ENCODE measurements at places on chromosomes 13 and 19.
A peak's percentile ranks its signal among the peaks of the same experiment; 100 is the strongest.

GRCh38 chr13:24660023-24660741 lies 20.0 kb upstream of the ATP12A start:
- no peak for DNase-seq

GRCh38 chr19:51398096-51398704 lies 7.8 kb upstream of the C19orf84 start:
- DNase-seq, result no peak

GRCh38 chr19:39402346-39403300 lies 4.0 kb upstream of the ZFP36 start:
- peak; percentile 83 for DNase-seq

DNA sequence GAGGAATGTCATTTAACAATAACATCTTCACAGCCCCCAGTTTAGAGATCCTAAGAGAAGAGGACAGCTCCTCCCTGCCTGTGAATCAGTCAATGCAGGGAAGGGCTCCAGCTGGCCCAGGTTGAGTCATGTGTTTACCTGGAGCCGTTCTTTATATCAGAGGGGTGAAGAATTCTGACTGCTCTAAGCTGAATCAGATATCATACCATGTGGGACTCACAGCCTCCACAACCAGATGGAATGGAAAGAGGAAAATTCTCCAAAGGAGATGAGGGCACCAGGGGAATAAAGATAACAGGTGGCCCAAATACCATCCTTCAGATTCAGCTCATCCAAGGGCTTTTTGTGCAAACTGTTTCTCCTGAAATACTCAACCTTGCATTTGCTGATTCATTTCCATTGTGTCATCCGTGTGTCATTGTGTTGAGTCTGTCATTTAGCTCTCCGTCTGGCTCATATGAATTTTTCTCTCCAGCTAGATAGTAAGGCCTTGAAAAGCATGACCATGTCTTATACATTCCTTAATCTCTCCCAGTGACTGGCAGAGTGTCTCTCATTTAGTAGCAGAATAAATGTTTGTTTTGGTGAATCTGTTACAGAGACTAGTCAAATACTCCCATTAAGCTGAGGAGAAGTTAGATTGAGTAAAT lies 217.9 kb downstream of the RFC3 start:
- no peak for DNase-seq

- peak; percentile 43 for DNase-seq
Measured at GRCh38 chr19:47109541-47110375, 3.8 kb downstream of the ZC3H4 start.

- DNase-seq, result no peak
Measured at GRCh38 chr19:49419173-49419572, 4.1 kb downstream of the PTH2 start.

DNA sequence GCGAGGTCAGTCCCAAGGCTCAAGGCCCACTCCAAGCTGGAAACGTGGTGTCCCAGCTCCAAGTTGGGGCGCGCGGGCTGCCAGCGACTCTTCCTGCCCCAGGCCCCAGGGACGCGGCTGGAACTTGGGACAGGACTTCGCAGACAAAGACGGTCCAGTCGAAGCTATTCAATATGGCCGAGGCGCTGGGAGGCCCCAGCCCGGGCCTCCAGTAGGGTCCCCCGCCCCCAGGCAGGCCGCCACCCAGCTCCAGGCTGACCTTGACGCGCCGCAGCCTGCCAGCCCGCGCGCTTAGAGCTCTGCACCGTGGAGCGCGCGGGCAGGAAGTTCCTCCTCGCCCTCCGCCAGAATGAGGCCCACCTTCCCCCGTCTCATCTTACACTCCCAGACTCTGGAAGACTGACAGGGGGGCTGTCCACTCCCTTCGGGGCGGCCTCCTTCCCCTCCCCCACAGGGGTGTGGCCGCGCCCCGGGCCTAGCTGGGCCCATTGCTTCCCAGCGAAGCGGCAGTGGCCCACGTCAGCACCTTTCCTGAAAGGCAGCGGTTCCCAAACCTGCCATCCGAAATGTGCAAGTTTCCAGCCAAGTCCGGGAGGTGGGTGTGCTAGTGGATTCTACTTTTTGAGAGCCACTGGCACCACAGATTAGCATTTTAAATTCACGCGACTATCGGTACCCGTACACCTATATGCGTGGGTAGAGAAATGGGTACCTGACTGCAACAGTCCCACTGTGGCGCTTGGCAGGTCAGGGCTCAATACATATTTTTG lies at the start of gene CCDC8:
Gene CCDC8, minus strand, starts transcription at position 303 of the 770 bp plus-strand sequence. CDS start 754 bp downstream, outside the sequence.
- DNase-seq, result no peak

GRCh38 chr13:72696579-72696978 lies 30.9 kb downstream of the MZT1 start:
- no peak for DNase-seq
